Type B pancreatic cell (in vitro differentiated cells): ENCODE measurements at places on chromosomes 3 and 15. TPM values are rescaled to one million over a fixed set of nuclear protein-coding genes. Genes with fewer than 3 reads are reported as not detected.

- peaks cover 41% of the 10 kb centered on the region for H3K4me1 ChIP-seq
- H3K27ac ChIP-seq, result no peak overlapping the region
- DNase-seq, result no peak
- H3K4me3 ChIP-seq, result no peak overlapping the region
These were observed 83.4 kb downstream of the RBPMS2 start for GRCh38 chr15:64691896-64692565.

DNA sequence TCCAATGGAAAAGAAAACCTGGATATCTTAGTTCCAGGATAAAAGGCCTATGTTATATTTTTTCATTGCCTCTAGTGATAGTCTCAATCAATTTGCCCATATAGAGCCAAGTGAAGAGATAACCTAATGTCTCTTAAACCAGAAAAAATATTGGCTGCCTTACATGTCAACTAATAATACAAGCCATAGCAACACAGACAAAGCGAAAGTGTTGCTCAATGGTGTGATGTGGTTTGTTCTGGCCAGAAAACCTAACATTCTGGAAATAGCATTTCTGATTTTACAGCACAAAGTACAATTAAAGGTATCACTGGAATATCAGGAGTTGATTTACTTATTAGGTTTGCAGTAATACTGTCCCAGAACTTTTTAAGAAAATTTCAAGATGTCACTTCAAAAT lies 101.5 kb downstream of the ATP8B4 start:
- no peaks in the 10 kb centered on the region for H3K36me3 ChIP-seq
- no peak overlapping the region for H3K27ac ChIP-seq
- H3K27me3 ChIP-seq, result no peaks in the 10 kb centered on the region

GRCh38 chr3:99825004-99825640 lies 7.5 kb downstream of the CMSS1 start:
- H3K4me1 ChIP-seq, result peaks cover 13% of the 10 kb centered on the region
- H3K27me3 ChIP-seq, result no peaks in the 10 kb centered on the region
- no peak for DNase-seq

SAMD7 gene
- total RNA-seq, result not detected in 2 replicates

- peak overlapping the region; percentile 79 for H3K27ac ChIP-seq
- H3K4me3 ChIP-seq, result peak overlapping the region; percentile 96
- no peak for DNase-seq
- no peaks in the 10 kb centered on the region for H3K36me3 ChIP-seq
- peaks cover 9% of the 10 kb centered on the region for H3K4me1 ChIP-seq
- H3K27me3 ChIP-seq, result peaks cover 9% of the 10 kb centered on the region
These were observed 619 bp downstream of the TTBK2 start for GRCh38 chr15:42919799-42920518.

DNA sequence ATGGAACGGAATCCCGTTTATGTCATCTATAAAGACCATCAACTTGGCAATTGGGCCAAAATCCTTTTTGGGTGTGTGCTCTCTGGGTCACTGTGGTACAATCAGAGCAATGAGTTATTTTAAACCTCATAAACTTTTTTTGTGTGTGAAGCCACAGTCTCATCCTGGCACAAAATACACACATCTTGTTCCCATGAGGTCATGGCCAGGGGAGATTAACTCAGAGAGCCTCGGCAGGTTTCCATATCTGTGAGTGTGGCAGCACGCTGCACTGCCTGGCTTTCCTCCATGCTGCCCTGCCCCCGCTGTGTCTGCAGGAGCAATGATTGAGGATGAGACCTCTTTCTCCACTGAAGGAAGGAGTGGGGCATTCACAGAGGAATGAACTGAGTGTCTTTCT lies 54.0 kb upstream of the DLG1 start:
- no peak overlapping the region for H3K4me3 ChIP-seq
- peaks cover 39% of the 10 kb centered on the region for H3K4me1 ChIP-seq
- H3K27me3 ChIP-seq, result peaks cover 13% of the 10 kb centered on the region
- H3K27ac ChIP-seq, result no peak overlapping the region
- no peaks in the 10 kb centered on the region for H3K36me3 ChIP-seq
- no peak for DNase-seq

HTR3E gene
- total RNA-seq, result not detected in 2 replicates

GRCh38 chr3:130671545-130672312 lies 74.9 kb downstream of the PIK3R4 start:
- no peak overlapping the region for H3K4me3 ChIP-seq
- no peak overlapping the region for H3K27ac ChIP-seq
- DNase-seq, result no peak
- H3K4me1 ChIP-seq, result no peaks in the 10 kb centered on the region
- H3K27me3 ChIP-seq, result no peaks in the 10 kb centered on the region
- peaks cover 21% of the 10 kb centered on the region for H3K36me3 ChIP-seq

ATP2B2 gene
- 0.31 and 0.76 TPM in 2 replicates for total RNA-seq

DNA sequence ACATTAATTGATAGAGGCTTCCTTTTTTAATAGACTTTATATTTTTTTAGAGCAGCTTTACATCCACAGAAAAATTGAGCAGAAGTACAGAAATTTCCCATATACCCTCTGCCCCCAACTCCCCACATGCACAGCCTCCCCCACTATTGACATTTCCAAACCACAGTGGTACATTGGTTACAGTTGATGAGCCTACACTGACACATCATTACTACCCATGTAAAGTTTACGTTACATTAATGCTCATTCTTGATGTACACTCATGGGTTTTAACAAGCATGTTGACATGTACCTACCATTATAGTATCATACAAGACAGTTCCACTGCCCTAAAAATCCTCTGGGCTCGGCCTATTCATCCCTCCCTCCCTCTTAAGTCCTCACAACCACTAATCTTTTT lies 78.7 kb downstream of the USF3 start:
- H3K4me1 ChIP-seq, result peaks cover 7% of the 10 kb centered on the region
- H3K27me3 ChIP-seq, result peaks cover 4% of the 10 kb centered on the region
- no peak for DNase-seq
- H3K36me3 ChIP-seq, result no peaks in the 10 kb centered on the region

GATM gene
- 17.8 and 26.8 TPM in 2 replicates for total RNA-seq

ARL8B gene
- 43.5 and 63.0 TPM in 2 replicates for total RNA-seq

DNA sequence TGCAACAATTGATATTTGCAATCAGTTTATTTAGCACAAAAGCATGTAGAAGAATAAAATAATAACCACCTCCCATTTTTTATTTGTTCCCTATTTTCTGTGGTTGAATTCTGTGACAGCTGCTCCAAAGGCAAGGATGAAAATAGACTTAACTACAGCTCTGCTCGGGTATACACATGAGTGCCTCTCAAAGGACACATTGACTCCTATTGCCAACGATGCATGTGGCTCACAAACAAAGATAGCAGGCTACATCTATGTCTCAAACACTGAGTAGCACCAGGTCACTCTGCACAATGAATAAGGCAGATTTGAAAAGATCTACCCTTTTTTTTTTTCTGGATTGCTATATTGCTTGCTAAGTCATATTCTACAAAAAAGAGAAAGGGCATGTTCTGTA lies 612.9 kb downstream of the ROBO1 start:
- no peaks in the 10 kb centered on the region for H3K36me3 ChIP-seq
- no peak overlapping the region for H3K27ac ChIP-seq
- H3K27me3 ChIP-seq, result no peaks in the 10 kb centered on the region

DNA sequence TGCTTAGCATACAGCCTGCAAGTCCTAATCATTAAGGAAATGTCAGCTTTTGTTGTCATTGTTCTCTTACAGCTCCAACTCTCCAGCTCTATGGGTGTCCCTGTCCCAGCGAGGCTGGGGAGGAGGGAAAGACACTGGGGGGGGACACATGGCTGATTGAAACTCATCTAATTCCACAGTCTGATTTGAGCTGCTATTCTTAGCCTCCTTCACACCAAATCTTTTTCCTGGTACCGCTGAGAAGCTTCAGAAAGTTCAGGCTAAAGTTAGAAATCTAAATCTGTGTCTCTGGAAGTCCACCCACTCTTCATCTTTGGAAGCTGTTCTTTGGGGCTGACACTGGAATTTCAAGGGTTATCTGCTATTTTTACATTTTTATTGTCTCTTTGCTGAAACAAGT lies 61.3 kb upstream of the RASGRP1 start:
- H3K36me3 ChIP-seq, result no peaks in the 10 kb centered on the region
- DNase-seq, result no peak
- H3K27me3 ChIP-seq, result no peaks in the 10 kb centered on the region
- H3K4me1 ChIP-seq, result peaks cover 13% of the 10 kb centered on the region
- H3K4me3 ChIP-seq, result no peak overlapping the region
